Stimulated activated CD4-positive, alpha-beta T cell treated with anti-CD3 and anti-CD28 coated beads, Interleukin-1b, Interleukin-23, amount 100 ng/mL, for 1 hour (primary cell): ENCODE measurements at places on chromosomes 7 and 10.

GRCh38 chr10:14605231-14605925 is 169.3 kb downstream of the FAM107B start:
- DNase-seq = no peak

- DNase-seq = no peak
These were observed 51.7 kb upstream of the NEBL start for GRCh38 chr10:20948686-20949327.

DNA sequence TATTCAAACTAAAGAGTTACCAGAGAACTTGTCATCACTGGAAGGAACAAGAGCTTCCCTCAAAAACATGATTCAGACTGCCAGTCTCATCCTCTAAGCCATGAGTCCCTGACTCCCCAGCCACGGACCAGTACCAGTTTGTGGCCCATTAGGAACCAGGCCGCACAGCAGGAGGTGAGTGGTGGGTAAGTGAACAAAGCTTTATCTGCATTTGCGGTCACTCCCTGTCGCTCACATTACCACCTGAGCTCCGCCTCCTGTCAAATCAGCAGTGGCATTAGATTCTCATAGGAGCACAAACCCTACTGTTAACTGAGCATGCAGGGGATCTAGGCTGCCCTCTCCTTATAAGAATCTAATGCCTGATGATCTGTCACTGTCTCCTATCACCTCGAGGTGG is 42.2 kb upstream of the C10orf90 start:
- DNase-seq = no peak

GRCh38 chr10:36602374-36602773 is 523.0 kb upstream of the ANKRD30A start:
- no peak for DNase-seq

- DNase-seq = no peak
These were observed 319.5 kb downstream of the DNAJB6 start for GRCh38 chr7:157656195-157656769.

GRCh38 chr7:85730012-85730411 is 543.2 kb upstream of the SEMA3D start:
- no peak for DNase-seq

- no peak for DNase-seq
These were observed 92.8 kb downstream of the FOXP2 start for GRCh38 chr7:114507381-114507780.

DNA sequence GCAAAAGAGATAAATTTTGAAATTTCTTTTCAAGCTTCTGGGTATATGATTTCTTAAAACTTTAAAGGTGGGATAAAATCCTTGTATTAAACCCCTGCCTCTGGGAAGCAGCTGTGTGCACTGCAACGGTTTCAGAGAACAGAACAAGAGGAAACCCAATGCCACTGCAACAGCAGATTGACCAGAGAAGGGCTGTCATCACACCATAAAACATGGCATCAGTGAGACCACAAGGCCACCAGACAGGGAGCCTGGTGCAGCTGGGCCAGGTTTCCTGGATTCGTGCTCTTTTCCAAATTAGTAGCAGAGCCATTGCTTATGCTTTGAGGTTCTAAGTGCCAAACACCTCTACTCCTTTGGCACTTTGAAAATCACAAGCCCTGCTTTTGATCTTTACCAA is 152.4 kb downstream of the PRPF18 start:
- no peak for DNase-seq

DNA sequence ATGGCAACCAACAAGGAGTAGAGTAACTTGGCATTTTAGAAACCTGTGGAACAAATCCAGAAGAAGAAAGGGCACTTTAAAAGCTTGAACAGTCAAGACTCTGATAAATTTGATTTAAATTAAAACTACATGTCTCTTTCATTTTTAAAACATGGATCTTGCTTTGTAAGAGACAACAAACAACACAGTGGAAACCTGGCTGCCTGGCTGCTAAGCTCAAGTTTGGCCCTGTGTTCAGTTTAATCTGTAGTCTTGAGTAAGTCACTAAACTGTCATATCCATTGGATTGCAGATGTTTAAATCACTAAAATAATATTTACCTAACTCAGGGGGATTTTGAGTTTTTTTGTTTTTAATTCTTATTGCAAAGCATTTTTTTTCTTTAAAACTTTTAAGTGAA is 374.9 kb upstream of the SEMA3D start:
- no peak for DNase-seq

GRCh38 chr10:126838316-126838715 is 66.9 kb upstream of the DOCK1 start:
- no peak for DNase-seq

DNA sequence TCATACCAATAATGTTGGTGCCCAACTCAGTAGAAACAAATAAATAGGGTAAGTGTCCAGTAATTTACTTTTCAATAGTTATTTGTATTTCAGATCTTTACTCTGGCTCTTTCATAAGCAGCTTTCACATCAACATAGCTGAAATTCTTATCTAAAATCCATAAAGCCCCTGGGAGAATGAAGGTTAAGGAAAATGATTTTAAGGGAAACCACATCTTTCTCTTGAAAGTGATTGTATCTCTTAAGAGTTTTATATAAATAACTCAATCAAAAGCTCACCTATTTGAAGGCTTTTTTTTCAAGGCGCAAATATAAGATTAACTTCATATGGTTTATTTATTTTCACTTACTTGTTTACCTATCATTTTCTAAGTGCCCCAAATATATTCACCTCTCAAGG is 324.4 kb downstream of the HGF start:
- no peak for DNase-seq

DNA sequence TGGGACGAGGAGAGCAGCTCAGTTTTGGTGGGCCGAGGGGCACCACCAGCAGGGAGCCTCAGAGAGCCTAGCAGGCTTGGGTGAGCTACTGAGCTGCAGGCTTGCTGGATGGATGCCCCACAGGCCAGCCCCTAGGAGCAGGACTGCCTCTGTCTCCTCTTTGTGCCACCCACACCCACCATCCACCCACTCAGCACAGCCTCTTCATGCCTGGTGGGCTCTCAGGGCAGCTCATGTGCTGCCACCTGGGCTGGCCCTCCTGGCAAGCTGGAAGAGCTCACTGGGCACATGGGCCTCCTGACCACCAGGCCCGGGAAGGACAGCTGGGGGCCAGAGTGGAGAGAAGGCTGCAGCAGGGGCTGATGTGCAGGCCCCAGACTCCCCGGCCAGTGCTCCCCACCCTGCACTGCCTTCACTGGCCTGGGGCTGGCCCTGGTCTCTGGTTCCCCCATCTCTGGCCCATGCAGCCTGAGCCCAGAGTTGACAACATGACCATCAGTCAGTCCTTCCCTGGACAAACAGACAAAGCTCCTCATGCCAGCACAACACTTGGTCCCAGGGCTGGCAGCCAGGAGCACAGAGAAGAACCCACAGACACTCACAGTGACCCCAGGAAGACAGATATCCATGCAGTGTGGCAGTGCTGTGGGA is 8.2 kb downstream of the RASGEF1A start:
- DNase-seq = no peak

GRCh38 chr7:104927055-104927454 is 87.0 kb upstream of the KMT2E start:
- DNase-seq = no peak

DNA sequence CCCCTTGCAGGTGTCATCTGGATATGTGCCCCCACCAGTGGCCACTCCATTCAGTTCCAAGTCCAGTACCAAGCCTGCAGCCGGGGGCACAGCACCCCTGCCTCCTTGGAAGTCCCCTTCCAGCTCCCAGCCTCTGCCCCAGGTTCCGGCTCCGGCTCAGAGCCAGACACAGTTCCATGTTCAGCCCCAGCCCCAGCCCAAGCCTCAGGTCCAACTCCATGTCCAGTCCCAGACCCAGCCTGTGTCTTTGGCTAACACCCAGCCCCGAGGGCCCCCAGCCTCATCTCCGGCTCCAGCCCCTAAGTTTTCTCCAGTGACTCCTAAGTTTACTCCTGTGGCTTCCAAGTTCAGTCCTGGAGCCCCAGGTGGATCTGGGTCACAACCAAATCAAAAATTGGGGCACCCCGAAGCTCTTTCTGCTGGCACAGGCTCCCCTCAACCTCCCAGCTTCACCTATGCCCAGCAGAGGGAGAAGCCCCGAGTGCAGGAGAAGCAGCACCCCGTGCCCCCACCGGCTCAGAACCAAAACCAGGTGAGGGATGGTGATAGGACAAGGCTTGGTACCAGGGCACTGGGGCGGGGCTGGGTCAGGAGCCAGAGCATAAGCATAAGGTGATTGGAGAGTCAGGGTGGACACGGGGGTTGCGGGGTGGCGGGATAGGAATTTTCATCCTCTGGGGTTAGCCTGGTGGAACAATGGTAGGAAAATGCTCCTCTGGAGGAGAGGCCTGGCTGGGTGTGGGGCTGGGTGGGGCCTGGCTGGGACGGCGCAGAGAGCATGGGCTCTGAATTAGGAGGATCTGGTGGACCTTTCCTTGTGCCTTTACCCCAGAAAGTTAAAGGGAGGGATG is 1.9 kb downstream of the ZYX start:
- DNase-seq = no peak

DNA sequence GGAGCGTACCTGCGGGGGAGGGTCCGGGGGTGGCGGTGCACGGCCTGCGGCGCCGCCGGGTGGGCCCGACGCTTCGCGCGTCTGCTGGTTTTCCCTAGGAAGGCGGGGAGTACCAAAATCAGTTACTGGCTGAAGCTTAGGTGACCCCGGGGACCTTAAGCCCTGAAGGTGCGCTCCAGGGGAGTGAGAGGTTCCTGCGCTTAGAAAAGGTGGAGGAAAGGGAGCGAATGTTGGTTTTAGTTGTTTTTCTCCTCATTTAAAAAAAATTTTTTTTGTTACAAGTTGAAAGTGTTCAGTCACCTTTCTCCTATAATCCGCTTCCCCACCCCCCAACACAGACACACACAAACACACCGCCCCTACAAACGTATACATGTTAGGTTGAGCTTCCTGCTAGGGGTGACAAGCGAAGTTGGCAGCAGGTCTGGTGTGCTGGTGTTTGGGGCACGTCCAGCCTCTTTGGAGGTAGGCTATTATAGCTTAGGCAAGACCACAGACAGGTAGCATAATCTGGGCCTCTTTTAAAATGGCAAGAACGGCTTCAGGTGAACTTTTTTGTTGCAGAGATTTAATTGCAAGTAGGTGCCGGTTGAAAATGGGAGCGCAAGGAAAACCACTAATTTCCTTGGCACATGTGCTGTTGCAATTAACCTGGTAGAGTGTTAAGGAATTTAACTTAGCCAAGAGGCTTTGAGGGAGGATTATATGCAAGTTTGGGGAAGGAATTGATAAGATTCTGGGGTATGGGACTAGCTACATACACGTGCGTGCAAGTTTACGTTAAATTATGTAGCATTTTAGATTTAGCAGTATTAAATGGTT is 945 bp downstream of the ADD3 start:
- peak; percentile 7 for DNase-seq
